ENCODE measurements at places on chromosomes 5 and 9. TPM values are rescaled to one million over a fixed set of nuclear protein-coding genes. Genes with fewer than 3 reads are reported as not detected.

MEGF9 gene
- total RNA-seq, result 12.1 TPM

- H3K36me3 ChIP-seq, result no peaks in the 10 kb centered on the region
- no peaks in the 10 kb centered on the region for H3K27me3 ChIP-seq
- no peak overlapping the region for H3K4me3 ChIP-seq
- no peak overlapping the region for H3K27ac ChIP-seq
- no peak for DNase-seq
Observed at GRCh38 chr9:19551124-19551929, 142.5 kb downstream of the ACER2 start.

- peak; percentile 23 for DNase-seq
- H3K27ac ChIP-seq, result no peak overlapping the region
- H3K36me3 ChIP-seq, result no peaks in the 10 kb centered on the region
- peaks cover 10% of the 10 kb centered on the region for H3K4me1 ChIP-seq
- H3K27me3 ChIP-seq, result peaks cover 11% of the 10 kb centered on the region
Observed at GRCh38 chr5:171419688-171420430, 412 bp downstream of the FGF18 start.

GRCh38 chr9:73079326-73079725, 72.3 kb upstream of the ANXA1 start:
- no peak overlapping the region for H3K27ac ChIP-seq
- H3K4me3 ChIP-seq, result no peak overlapping the region
- H3K4me1 ChIP-seq, result no peaks in the 10 kb centered on the region

- peaks cover 26% of the 10 kb centered on the region for H3K36me3 ChIP-seq
- DNase-seq, result no peak
- peaks cover 7% of the 10 kb centered on the region for H3K4me1 ChIP-seq
- H3K27me3 ChIP-seq, result no peaks in the 10 kb centered on the region
- no peak overlapping the region for H3K27ac ChIP-seq
Observed at GRCh38 chr9:130608554-130609134, 29.3 kb downstream of the FUBP3 start.

DNA sequence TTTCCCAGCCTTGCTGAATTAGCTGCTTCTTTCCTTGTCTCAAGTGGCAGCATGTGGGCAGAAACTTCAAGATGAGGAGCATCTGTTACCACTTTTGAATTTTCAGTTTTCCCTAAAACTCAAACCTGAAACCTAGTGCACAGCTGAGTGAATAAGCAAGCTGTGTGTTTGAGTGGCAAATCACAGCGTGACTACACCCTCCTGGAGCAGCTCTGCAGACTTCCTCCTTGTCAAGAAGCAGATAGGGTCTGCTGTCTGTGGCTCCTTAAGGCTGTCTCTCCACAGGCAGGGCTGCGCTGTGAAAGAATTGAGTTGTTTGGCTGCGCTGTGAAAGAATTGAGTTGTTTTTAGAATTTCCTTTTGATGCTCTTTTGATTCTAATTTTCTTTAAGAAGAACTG, 179.7 kb upstream of the HAPLN1 start:
- H3K27me3 ChIP-seq, result no peaks in the 10 kb centered on the region
- no peak overlapping the region for H3K27ac ChIP-seq
- DNase-seq, result no peak
- H3K4me1 ChIP-seq, result peaks cover 11% of the 10 kb centered on the region

- no peaks in the 10 kb centered on the region for H3K36me3 ChIP-seq
- H3K4me1 ChIP-seq, result no peaks in the 10 kb centered on the region
- peaks cover 3% of the 10 kb centered on the region for H3K27me3 ChIP-seq
- H3K27ac ChIP-seq, result no peak overlapping the region
- no peak for DNase-seq
Observed at GRCh38 chr5:77189421-77189820, 21.1 kb upstream of the PDE8B start.

- no peak overlapping the region for H3K27ac ChIP-seq
- H3K4me3 ChIP-seq, result no peak overlapping the region
- no peak for DNase-seq
- H3K36me3 ChIP-seq, result peaks cover 36% of the 10 kb centered on the region
- no peaks in the 10 kb centered on the region for H3K27me3 ChIP-seq
Observed at GRCh38 chr9:19085295-19085694, 17.4 kb downstream of the HAUS6 start.

DNA sequence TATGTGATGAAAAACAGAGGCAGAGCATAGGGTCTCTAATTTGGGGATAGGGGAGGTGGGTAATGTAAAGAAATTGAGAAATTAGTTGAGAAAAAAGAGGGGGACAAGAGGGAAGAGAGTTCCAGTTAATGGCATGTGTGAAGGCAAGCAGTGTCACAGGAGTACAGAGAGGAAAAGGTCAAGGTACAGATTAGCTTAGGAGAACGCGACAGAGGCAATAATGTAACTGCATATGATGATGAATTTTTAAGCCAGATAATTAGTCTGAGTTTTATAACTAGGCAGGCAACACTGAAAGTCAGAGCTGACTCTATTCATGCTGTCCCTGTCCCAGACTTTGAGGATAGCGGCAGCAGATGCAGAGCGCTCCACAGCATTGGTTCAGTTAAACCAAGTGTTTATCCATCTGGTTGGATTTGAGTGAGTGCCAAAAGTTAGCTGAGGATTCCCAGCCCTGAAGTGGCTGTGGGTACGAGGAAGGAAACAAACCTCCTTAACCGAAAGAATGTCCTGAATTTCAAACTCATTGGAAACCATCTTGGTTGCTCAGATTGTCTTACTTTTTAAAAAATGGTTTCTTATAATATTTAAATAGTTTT, 315.2 kb downstream of the ARHGAP26 start:
- no peaks in the 10 kb centered on the region for H3K4me1 ChIP-seq
- H3K36me3 ChIP-seq, result no peaks in the 10 kb centered on the region
- H3K4me3 ChIP-seq, result no peak overlapping the region

DNA sequence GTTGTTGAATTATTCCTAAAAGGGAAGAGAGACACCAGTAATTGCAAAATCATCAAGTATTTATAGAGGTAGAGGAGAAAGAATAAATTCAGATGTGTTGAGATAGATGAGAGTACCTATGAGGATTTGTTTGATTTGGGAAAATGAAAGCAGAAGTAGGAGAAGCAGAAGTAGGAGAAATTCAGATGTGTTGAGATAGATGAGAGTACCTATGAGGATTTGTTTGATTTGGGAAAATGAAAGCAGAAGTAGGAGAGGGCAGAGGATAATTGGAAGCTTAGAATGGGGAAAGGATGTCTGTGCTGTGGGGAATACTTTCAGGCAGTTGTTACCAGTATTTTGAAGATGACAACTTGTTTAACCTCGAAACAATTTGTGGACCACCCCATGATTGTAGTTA, 35.1 kb upstream of the ZCCHC7 start:
- no peaks in the 10 kb centered on the region for H3K4me1 ChIP-seq
- H3K27ac ChIP-seq, result no peak overlapping the region
- DNase-seq, result no peak

LMX1B gene
- total RNA-seq, result 0.45 TPM

CHSY3 gene
- 11.9 TPM for total RNA-seq

PALM2AKAP2 gene
- 61.3 TPM for total RNA-seq

SPATA9 gene
- 0.98 TPM for total RNA-seq

COL27A1 gene
- 31.2 TPM for total RNA-seq

SLC34A3 gene
- total RNA-seq, result 0.09 TPM

GRCh38 chr9:38352530-38353328, 39.8 kb upstream of the ALDH1B1 start:
- peaks cover 14% of the 10 kb centered on the region for H3K27me3 ChIP-seq
- H3K27ac ChIP-seq, result no peak overlapping the region
- H3K4me3 ChIP-seq, result no peak overlapping the region
- no peaks in the 10 kb centered on the region for H3K36me3 ChIP-seq
- DNase-seq, result no peak

ZNF883 gene
- total RNA-seq, result 1.9 TPM

HINT2 gene
- total RNA-seq, result 23.7 TPM
